ENCODE measurements at places on chromosomes 6 and 20.

DNA sequence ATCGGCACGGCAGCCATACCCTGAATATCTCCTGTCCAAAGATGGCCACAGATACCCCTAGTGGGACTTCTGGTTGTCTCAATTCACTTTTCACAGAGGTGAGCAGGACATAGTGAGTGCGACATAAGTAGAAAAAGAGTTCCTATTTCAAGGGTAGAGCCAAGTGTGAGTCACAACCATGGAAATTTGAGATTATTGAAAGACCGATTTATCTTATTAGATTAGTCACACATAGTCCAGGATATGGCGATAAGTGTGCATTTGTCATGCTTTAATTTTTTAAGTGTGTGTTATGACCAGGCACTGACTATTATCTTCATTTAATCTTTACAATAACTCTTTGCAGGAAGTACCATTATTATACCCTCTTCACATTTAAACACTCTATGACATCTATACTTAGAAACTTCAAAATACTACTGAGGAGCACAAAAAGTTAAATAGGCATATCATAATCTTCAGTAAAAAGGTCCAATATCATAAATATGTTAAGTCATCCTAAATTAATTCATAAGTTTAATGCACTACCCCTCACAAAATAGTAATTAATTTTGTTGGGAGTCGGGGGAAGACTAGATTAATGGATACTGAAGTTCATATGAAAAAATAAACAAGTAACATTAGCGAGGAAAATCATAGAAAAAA lies 13.4 kb upstream of the TNFAIP3 start:
- no peak for DNase-seq

DNA sequence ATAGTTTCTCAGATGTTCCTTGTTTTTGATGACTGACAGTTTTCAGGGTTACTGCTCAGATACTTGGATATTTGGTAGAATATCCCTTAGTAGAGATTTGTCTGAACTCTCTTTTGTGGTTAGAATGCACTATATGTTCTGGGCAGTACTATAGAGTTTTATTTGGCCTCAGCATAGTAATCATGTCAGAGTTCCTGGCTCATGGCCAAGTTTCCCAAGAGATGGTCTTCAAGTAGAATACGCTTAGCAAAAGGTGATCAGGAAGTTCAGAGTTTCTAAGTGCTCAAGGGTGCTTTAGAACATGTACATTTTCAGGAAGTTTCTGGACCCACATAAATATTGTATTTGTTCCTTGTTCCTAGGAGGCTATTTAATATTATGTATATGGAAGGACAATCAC lies 1209.7 kb upstream of the GJE1 start:
- DNase-seq: no peak

- no peak for DNase-seq
Observed at GRCh38 chr6:74137911-74138310, 441.9 kb downstream of the CD109 start.

DNA sequence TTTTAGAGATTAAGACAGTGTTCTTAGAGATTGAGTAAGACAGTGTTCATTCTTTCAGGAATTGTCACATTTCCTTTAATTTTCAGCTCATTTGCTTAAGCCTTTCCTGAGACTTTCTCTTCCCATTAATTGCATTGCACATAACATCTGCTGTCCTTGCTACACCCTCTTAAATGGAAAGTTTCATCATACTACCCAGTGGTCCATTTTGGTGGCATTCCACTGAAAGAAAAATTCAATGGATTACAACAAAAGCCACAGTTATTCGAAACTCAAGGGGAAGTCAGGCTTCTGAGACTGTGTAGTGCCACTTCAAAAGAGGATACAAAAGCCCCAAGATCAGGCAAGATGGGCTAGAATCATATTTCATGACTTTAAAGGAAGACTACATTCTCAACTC lies 64.0 kb downstream of the RSPO3 start:
- no peak for DNase-seq

- DNase-seq: no peak
Observed at GRCh38 chr6:56541030-56541600, 101.6 kb downstream of the DST start.

- no peak for DNase-seq
Observed at GRCh38 chr6:24186349-24186748, 60.3 kb downstream of the NRSN1 start.
